NCI-H2227 treated with DMSO at 0.1 percent for 48 hours (cell line): ENCODE measurements at places on chromosomes 11 and 22.

GRCh38 chr11:126511475-126512115, 156.1 kb downstream of the ST3GAL4 start:
- DNase-seq, result no peak

- DNase-seq, result no peak
Observed at GRCh38 chr11:122673701-122674100, 18.2 kb downstream of the UBASH3B start.

DNA sequence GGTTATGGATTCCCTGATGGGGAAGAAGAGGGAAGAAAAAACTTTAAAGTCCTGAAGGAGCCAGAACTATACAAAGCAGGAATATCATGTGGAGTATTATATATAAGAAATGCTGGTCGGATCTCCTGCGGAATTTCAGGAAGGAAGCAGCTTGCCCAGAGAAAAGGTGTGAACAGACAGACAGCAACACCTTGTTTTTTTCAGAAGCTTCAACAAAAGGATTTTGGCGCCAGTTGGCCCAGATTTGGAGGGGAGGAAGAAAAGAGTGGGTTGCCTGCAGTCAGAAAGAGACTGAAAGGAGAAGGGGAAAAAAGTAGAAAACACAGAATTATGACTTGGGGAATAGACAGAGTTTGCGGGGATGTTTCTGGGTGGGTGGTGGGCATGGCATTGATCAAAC, 45.2 kb downstream of the SEZ6L start:
- no peak for DNase-seq

DNA sequence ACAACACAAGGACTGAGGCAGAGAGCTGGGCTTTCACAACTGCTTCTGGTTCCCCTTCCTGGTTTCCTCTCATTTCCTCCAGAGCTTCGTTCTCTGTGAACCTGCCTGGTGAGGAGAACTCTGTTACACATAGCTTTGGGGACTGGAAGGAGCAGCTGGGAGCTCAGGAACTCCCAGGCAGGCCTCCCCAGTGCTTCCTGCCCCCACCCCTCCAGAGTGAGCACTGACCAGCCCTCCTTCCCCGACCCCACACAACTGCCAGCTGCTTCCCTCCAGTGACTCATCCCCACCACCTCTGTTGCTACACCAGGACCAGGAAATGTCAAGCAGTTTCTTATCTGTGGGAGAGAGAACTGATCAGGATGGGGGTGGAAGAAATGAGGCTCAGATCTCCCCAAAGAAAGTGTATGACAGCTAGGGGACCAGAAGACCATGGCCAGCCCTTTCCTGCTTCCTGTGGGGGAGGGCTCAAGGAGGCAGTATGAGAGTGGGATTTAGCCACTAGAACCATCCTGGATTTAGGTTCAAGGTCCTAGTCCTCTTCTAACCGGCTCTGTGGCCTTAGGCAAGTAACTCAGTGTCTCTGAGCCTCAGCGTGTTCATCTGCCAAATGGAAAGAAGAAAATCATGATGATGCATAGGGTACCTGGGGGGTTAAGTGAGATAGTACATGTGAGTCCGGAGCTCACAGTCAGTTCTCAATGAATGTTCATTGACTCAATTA, 4.5 kb upstream of the TP53I11 start:
- no peak for DNase-seq

GRCh38 chr11:83666149-83666548, 380.0 kb upstream of the CCDC90B start:
- DNase-seq, result no peak

DNA sequence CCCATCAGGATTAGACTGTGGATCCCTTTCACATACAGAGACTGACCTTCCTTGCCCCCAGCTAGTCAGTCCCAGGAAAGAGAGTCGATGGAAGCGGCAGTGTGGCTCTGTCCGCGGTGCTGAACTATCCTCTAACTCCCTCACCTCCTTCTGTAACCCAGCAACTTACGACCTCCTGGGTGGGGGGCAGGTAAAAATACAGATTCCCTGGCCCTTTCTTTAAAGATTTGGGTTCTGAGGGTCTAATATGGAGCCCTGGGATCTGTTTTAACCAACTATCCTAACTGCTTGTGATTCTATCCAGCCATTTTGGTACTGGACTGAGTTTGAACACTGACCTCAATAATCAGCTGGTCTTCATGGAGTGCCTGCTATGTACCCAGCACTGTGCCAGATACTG, 23.2 kb downstream of the MFNG start:
- DNase-seq, result no peak

DNA sequence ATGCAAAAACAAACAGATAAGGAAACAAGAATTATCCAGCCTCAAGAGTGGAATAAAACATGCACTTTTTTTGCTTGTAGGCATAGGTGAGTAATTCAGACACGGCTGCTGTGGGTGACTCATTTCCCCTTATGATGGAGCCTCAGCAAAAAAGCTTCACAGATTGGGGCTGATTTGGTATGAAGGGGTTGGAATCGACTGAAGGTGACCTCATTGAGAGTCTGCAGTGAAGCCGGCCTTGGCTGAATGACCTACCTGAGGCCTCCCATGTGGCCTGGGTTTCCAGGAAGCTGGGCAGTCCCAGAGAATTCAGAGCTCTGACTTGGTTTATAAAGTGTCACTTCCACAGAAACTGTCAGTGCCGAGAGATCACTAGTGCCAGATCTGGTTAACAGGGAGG, 34.2 kb upstream of the VPREB1 start:
- no peak for DNase-seq

DNA sequence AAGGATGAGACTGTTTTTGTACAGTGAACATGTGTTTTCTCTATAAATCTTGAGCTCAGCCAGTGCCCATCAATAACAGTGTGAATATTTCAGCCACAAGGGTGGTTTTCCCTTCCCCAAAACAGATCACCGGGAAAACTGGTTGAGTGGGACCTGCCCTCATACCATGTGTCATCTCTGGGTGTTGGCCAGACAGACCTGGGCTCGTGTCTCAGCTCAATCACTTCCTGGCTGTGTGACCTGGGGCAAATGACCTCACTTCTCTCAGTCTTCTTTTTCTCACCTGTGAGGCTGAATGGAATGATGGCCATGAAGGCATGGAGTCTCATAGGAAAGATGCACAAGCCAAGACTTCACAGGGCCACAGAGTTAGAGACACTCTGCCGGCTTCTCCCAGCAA, 74.7 kb downstream of the COMMD9 start:
- no peak for DNase-seq

DNA sequence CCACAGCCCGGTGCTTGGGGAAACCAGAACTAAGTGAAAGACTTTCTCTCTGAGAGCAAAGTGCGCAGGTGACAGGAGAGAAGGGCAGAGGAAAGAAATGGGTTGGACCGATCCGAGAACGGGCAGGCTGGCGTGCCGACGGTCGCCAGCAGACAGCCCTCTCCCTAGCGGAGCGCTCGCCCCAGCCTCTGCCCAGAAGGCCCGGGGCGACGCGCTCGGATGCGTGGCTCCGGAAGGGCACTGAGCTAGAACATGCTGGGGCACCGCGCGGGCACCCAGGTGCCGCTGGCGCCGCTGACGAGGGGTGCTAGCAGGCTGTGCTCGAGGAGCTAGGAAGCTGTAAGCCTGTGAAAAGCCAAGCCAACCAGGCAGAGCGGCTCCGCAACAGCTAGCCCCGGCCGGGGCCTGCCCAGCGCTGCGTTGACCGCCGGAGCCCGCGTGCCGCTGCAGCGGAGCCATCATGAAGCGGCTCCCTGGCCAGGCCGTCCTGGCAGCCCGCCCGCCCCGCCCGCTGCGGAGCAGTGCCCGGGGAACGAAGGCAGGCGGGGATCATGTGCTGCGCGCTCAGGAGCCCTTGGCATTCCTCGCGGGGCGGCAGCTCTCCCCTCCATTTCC, 22.1 kb upstream of the RRAS2 start:
- no peak for DNase-seq

DNA sequence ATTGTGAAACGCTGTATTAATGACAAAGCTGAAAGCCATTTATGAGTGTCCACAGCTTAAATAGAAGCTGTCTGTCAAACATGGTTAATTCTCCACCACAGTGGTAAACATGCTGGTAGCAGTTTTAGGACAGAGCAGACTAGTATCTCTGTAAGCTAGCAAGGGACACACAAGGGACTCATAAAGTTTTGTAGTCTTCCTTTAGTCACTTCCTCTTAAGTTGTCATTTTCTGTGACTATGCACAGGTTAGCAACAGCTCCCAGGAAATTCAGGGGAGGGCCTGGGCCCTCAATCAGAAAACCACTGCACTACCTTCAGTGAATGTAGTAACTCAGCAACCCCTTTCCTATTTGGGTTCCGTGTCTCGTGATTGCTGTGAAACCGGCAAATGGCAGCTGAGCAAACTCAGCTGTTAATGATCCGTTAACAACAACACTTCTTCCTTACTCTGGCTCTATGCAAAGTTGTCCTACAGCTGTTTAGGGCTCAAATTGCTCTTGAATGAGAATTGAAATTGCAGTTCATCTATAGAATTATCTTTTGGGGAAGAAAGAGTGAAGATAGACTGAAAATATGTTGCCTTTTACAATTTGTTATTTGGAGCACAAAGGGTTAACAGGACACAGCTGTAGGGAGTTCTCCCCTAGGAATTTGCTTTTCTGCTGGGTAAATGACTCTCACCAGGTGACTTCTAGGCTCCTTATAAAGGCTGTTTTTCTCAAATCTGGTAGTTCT, at the start of gene MMP26:
Gene MMP26, plus strand, starts transcription at position 731 of the 736 bp plus-strand sequence.
- no peak for DNase-seq

DNA sequence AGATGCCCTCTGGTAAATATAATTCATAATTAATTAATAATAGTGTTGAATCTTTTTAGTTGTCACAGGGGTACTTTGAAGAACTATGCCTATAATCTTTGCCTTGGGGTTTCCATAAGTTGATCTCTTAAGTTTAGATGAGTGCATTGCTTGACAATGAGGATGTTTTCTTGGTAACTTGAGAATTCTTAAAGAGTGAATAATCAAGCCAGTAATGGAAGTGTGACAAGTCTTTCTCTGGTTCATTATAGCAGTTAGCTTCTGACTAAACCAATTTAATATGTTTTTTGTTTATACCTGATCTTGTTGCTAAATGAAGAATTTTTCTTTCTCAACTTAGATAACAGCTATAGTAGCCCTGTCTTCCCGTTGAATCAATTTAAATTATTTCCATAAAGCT, 46.2 kb downstream of the ATXN10 start:
- DNase-seq, result no peak

DNA sequence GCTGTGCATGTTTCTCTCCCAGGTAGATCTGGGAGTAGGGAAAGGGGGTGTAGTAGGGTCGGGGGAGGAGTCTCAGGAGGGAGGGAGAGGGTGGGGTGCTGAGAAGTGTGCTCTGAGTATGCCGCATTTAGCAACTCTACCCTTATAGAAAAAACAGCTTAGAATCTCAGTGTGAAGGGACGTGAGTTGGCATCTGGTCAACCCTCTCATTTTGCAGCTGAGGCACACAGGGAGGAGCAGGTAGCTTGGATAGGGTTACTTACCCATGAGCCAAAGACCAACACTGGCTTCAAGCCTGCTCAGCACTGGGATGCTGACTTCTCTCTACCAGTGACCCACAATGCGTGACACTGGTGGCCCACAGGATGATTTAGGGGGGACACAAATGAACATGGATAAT, 95.9 kb downstream of the FBXO7 start:
- DNase-seq, result no peak

DNA sequence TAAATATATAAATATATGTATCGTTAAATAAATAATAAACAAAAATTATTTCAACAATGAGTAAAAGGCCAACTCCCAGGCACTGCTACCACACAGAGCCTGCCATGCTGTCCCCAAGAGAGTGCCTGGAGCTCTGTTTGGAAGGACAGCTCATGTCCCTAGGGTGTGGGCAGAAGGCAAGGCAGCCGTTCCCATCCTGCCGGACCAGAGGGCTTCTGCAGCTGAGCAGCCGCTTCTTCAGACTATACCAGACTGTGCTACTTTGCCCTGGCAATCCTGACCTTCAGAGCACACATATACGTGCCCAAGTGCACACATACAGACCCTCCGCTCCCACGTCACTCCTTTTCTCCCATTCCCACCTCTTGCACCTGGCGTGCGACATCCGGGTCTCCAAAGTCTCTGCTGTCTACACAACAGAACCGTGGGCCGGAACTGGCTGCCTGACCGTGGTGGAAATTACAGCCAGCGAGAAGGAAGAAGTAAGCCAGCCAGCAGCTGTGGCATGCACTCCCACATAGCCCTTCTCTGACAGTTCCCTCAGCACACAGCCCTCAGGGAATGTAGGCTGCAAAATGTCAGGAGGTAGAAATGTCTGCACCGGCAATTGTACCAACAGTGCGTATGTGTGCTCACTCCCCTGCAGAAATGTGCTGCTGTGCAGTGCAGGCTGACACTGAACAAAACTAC, 24.0 kb downstream of the PAX6 start:
- DNase-seq, result no peak

GRCh38 chr11:11073996-11074395, 216.1 kb upstream of the ZBED5 start:
- DNase-seq, result no peak

- peak; percentile 20 for DNase-seq
Observed at GRCh38 chr22:45504373-45505341, 2.0 kb downstream of the FBLN1 start.

GRCh38 chr22:37228106-37229011, 15.7 kb downstream of the RAC2 start:
- DNase-seq, result no peak

- DNase-seq, result no peak
Observed at GRCh38 chr22:33811208-33811607, 109.1 kb downstream of the LARGE1 start.

DNA sequence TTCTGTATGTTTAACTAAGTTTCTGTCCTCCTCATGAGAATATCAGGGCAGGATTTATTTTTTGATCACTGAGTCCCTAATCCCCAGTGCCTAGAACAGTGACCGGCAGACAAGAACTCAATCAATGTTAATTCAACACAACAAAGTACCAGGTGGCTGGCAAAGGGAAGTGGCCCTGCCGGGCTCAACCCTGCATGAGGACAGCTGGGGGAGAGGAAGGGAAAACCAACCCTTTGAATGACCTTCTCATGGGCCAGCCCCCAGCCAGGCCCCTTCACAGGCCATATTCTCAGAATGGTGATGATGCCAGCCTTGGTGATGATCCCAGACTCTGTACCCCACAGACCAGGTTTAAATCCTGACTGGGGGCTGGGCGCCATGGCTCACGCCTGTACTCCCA, 1.4 kb upstream of the MFNG start:
- no peak for DNase-seq

DNA sequence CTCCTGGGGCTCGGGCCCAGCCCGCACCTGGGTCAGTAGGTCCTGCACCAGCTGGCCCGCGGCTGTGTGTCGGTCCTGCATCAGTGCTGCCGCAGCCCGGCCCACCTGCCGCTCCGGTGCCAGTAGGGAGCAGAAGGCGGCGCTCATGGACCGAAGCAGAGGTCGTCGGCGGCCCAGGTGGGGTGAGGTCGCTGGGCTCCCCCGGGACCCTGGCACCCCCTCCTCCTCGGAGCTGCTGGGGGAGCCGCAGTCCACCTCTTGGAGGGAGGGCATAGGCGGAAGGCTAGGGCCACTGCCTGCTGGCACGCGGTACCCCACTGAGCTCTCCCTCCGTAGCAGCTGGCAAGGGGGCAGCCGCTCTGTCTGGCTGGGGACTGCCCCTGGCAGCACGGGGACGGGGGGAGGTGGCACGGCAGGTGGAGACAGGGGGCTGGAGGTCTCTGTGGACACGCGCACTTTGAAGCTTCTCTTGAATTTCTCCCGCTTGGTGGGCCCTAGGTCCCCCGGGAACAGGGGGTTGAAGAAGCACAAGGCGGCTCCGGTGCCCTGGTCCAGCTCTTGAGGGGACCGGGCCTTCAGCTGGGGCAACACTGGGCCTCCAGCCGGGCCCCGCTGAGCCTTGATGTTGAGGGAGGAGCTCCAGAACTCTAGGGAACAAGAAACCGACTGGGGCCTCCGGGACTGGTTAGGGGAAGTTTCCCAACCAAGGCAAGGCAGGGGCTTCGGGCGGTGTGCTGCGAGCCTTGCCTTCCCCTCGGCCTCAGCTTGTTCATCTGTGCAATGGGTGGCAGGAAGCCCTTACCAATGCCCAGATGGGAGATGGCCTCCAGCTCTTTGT, 1.4 kb downstream of the RIN1 start:
- no peak for DNase-seq
